ENCODE measurements at places on chromosomes 7 and 10.

GRCh38 chr10:3748484-3748883, 36.5 kb downstream of the KLF6 start:
- DNase-seq = no peak

DNA sequence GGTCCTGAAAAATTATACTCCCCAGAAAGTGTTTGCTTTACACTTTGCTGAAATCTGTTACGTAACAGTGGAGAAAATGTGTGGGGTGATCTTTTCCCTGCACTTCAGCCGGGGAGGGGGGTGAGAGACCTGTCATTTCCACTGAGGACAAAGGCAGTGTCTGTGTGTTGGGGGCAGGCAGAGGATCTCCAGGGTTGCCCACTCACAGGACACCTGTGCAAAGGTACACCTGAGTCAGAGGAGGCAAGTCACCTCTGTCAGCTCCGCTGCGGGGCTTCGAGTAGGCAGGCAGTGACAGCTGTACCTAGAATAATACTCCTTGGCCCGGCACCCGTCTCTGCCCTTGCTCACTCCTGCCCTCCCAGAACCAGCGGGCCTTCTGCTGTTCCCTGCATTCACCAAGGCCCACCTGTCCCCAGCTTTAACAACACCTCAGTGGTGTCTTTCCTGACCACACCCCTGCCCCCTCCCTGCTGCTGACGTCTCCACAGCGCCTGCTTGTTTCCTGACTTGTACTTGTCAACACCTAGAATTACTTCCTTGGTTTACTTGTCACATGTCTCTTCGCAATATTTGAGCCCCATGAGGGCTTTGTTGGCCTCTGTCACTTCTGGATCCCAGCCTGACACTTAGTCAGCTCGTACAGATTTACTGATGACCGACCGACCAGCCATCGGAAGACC, 159.2 kb downstream of the NEURL1 start:
- no peak for DNase-seq

DNA sequence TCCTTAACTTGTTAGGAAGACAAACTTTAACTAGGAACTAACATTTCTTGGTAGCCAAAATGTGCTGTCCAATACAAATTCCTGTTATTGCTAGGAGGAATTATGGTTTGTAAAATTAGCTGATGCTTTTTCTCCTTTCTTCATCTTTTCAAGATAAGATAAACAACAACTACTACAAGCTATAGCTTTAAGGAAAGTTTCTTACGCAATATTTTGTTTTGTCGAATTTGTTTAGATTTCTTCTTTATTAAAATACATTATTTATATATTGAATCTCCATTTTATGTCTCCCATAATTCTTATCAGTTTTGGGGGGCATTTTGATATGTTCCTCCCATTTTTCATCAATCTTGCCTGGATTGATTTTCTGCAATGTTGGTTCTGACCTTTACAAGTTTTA, 277.5 kb downstream of the SUGCT start:
- no peak for DNase-seq

GRCh38 chr10:49107111-49107886, 8.0 kb downstream of the VSTM4 start:
- DNase-seq = peak; percentile 47

- DNase-seq = no peak
Measured at GRCh38 chr10:77844177-77844576, 82.4 kb downstream of the DLG5 start.

GRCh38 chr10:119190353-119190752, 11.7 kb upstream of the PRDX3 start:
- DNase-seq = no peak

DNA sequence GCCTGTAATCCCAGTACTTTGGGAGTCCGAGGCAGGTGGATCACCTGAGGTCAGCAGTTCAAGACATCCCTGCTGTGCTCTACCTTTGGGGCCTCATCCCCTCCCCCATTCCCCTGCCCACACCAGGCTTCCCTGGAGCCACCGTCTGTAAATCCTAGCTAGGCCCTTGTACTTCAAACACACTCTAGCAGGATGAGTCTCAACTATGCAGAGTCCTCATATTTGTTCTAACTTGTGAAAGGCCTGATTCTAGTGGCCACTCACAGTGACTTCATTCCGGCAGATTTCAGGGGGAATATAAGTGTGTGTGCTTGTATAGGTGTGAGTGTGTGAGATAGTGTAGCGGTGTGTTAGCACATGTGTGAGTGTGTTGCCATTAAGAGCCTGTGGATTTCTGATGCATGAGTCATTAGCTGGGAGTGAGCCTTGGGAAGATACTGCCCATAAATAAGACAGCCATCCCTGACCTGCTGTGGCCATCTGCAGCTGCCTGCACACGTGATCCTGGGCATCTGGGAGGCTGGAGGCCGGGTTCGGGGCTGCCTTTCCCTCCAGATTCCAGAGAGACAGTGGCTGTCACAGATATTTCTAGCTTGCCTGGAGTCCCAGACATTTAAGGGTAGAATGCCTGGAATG, 1.7 kb upstream of the NEURL1 start:
- no peak for DNase-seq

DNA sequence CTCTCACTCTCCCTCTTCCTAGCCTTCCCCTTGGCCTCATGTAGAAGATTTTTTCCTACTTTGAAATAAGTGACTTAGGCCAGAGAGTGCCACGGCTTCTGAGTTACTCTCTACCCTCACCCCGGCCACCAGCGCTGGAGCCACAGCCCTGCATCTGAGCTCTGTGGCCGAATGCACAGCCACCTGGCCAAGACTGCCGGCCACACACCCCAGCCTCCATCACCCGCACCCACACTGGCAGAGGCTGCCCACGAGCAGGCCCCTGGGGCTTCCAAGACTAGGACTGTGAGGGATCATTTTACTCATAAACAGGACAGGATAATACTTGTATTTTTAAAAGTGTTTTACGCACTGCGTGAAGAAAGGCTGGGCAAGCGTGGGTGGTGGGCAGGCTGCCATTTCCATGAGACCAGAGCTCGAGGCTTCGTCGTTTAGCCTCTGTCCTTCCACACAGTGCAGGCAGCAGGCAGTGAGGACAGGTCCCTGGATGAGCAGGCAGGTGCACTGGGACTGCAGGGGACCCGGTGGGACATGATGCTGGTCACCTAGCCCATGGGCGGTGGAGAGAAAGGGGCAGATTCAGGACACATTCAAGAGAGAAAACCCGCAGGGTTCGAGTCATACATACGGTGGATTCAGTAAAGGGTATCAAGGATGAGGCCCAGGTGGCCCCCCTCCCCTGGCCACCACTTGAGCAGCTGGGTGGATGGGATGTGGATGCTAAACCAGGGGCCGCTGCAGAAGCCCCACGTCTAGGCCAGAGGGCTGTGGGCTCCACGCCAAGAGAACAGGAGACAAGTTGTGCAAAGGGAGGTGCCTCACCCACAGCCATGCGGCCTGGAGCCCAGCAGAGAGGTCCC, 35.5 kb upstream of the RNF32 start:
- no peak for DNase-seq

- DNase-seq = peak; percentile 27
Measured at GRCh38 chr7:64625114-64626082, 40.5 kb upstream of the ZNF107 start.

DNA sequence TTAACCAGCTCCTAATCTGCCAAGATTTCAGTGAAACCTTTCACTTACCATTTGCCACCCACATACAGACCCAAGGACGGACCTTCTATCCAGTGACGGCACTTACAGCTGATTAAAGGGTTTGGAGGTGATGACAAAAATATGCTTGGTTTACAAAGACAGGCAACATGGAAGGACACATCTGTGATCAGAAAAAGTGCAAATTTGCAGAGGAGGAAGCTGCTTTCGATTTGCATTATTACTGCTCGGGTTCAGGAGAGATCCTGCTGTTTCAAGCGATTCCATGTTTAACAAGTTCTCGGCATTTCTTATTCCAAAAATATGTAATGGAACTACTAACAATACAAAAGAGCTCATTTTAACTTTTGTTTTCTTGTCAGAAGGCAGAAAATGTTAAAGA, 109.0 kb downstream of the JAZF1 start:
- no peak for DNase-seq

GRCh38 chr10:19889256-19889655, 73.0 kb downstream of the PLXDC2 start:
- no peak for DNase-seq

DNA sequence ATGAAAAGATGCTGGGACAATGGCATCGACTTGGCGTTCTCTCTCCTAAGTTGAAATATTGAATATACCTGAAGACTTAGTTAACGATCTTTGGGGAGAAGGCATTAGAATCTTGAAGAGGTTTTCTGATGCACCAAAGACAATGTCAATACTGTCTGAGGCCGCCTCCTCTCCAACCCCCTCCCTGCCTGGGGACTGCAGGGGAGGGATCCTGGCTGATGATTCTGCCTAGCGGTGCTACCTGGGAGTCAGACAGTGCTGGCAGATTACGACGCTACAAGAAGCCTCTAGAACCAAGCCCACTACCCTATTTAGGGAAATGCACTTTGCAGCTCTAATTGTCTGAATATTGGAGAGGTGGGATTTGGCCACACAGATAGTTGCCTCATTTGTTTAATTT, 145.6 kb upstream of the HABP2 start:
- peak; percentile 63 for DNase-seq

GRCh38 chr10:62243647-62243997, 25.0 kb downstream of the RTKN2 start:
- no peak for DNase-seq

- DNase-seq = no peak
Measured at GRCh38 chr7:109376576-109376975, 806.9 kb downstream of the DNAJB9 start.

- DNase-seq = no peak
Measured at GRCh38 chr10:110209454-110209925, 2.1 kb downstream of the MXI1 start.

DNA sequence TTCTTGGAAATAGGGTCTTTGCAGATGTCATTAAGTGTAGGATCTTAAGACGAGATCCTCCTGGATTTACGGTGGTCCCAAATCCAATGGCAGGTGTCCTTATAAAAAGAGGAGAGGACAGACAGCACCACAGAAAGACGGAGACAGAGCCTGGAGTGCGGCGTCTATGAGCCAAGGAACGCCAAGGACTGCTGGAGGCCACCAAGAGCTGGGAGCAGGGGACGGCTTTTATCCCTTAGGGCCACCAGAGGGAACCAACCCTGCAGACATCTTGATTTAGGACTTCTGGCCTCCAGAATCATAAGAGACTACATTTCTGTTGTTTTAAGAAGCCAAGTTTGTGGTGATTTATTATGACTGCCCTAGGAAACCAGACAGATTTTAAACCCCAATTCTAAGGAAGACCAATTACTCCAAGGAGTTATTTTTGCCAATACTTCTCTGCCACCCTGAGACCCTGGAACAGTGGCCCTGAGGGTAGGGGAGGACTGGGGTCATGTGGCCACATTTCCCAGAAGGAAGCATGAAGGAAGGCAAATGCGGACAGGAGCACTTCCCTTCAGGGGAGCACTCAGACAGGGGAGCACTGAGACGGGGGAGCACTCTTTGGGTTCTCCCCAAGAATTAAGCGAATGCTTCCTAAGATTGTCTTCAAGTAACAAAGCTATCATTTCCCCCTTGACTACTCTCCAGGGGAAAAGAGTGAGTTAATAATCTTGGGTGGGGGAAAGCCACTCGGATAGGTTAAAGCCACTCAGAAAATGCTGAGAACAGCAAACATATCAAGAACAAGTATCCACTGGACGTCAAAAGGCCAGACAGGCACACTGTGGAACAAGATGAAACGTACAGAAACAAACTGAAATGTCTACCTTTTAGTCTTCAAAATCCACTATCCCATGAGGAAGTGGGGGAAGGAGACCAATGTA, 67.5 kb downstream of the CHST15 start:
- no peak for DNase-seq

GRCh38 chr10:44832595-44833390, 78.3 kb upstream of the TMEM72 start:
- no peak for DNase-seq

- DNase-seq = no peak
Measured at GRCh38 chr7:30975256-30975899, 11.6 kb downstream of the GHRHR start.

- no peak for DNase-seq
Measured at GRCh38 chr7:66758950-66759628, 18.6 kb downstream of the RABGEF1 start.

- DNase-seq = peak; percentile 65
Measured at GRCh38 chr10:70905071-70906021, 17.0 kb upstream of the PCBD1 start.

- no peak for DNase-seq
Measured at GRCh38 chr10:88136712-88137111, 273.3 kb downstream of the PTEN start.

- no peak for DNase-seq
Measured at GRCh38 chr7:92276460-92276864, 30.7 kb downstream of the ANKIB1 start.

DNA sequence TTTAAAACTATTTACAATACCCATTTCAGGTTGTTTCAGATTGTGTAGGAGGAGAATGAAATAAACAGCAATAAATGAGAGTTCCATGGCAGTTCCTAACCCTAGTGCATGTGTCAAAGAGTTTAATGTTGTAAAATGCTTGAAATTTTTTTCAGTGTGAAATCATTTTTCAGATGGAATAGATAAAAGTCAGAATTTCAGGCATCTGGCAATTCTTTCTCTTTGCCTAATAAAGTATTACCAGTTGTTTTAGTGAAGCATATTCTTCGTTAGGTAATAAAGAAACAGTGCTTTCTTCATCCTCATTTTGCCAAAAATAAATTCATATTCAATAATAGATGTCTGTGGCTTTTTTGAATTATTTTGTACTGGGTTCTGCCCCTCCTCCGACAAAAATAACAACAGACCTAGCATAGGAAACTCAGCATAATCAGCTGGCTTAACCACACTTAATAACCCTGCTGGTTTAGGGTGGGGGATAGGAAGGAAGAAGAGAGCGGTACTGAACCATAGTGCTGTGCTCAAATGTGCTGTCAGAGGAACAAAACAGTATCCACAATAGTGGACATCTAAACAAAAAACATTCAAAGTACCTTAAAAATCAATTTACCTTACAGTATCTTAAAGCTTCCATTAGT, 39.1 kb downstream of the MINDY3 start:
- no peak for DNase-seq

DNA sequence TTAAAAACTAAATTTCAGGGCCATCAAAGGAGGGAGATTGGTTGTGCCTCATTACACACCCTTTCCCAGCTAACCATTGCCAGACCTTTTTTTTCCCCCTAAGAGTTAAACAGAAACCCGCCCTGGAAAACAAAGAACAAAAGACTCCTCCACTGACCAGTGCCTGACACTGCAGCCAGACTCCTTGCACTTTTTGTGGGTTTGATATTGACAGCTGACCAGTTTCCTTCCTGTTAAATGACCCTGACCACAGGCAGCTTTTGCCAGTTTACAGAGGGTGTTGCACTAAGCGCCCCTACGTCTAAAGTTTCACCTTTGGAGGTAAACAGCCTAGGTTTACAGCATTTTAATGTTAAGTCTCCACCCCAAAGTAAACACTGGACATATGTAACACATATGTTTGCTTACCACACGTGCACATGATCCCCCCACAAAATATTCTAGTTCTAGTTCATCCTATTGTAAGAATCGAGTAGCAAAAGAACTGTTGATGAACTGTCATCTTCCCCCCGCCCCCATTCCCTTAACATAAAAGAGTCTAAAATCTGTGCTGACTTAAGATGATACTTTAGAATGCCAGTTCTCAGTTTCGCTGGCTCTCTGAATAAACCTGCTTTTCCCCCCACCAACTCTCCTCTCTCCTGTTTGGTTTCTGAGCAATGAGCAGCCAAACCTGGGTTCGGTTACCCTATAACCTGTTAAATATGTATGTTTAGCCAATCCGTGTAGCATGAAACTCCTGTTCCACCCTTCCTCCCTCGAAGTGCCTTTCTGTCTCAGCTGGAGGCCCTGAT, 38.0 kb downstream of the FOXI2 start:
- no peak for DNase-seq
